ENCODE measurements at places on chromosomes 12 and 14.

GRCh38 chr12:44299524-44299923, 463.6 kb downstream of the TMEM117 start:
- no peak for DNase-seq

DNA sequence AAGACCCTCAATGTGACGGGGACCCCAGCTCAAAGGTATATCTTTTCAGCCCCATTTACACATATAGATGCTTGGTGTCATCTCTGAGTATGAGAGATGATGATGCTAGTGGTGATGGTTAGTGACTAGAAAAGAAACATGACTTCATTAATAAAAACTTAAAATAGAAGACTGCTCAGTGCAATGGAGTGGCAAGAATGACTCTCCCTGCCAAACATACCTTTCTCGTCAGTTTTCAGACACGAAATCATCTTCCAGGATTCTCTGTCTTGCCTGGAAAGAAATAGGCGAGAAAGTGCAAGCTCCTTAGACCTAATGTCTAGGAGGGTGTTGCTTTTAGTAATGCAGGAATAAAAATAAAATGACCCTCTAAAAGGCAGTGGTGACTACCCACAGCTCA, 71.7 kb downstream of the TPH2 start:
- no peak for DNase-seq

DNA sequence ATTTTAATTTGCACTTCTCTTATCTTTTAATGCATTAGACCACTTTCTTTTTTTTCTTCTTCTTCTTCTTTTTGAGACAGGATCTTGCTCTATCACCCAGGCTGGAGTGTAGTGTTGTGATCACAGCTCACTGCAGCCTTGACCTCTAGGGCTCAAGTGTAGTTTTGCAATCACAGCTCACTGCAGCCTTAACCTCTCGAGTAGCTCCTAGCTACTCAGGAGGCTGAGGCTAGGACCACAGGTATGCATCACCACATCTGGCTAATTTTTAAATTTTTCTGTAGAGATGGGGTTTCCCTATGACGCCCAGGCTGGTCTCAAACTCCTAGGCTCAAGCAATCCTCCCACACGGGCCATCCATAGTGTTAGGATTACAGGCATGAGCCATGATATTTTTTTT, 12.7 kb downstream of the TMED8 start:
- no peak for DNase-seq

GRCh38 chr14:84128050-84128449, 1401.9 kb upstream of the FLRT2 start:
- no peak for DNase-seq

DNA sequence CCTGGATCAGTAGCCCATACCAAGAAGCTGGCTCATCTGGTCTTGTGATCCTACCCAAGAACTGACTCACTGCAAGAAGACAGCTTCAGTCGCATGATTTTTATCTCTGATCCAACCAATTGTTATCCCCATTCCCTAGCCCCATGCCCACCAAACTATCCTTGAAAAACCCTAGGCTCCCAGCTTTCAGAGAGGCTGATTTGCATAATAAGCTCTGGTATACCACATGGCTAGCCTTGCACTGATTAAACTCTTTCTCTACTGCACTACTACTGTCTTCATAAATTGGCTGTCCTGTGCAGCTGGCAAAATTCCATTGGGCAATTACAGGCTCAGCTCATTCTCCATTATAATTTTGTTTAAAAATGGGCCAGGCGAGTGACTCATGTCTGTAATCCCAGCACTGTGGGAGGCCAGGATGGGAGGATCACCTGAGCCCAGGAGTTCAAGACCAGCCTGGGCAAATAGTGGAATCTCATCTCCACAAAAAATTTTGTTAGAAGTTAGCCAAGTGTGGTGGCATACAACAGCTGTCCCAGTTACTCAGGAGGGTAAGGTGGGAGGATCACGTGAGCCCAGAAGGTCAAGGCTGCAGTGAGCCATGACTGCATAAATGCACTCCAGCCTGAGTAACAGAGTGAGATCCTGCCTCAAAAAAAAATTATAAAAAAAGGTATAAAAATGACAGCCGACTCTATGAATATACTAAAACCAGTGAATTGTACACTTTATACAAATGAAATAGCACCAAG, 76.7 kb upstream of the EIF5 start:
- DNase-seq: no peak

- DNase-seq: no peak
These were observed 5.2 kb downstream of the IRF2BPL start for GRCh38 chr14:77023001-77023996.

- DNase-seq: no peak
These were observed 17.7 kb upstream of the ITPK1 start for GRCh38 chr14:93133464-93133863.

- no peak for DNase-seq
These were observed at the start of gene HOXC13 for GRCh38 chr12:53938326-53939140. Gene HOXC13 (plus strand): TSS chr12:53938831. CDS start chr12:53938907, 76 bp downstream.

DNA sequence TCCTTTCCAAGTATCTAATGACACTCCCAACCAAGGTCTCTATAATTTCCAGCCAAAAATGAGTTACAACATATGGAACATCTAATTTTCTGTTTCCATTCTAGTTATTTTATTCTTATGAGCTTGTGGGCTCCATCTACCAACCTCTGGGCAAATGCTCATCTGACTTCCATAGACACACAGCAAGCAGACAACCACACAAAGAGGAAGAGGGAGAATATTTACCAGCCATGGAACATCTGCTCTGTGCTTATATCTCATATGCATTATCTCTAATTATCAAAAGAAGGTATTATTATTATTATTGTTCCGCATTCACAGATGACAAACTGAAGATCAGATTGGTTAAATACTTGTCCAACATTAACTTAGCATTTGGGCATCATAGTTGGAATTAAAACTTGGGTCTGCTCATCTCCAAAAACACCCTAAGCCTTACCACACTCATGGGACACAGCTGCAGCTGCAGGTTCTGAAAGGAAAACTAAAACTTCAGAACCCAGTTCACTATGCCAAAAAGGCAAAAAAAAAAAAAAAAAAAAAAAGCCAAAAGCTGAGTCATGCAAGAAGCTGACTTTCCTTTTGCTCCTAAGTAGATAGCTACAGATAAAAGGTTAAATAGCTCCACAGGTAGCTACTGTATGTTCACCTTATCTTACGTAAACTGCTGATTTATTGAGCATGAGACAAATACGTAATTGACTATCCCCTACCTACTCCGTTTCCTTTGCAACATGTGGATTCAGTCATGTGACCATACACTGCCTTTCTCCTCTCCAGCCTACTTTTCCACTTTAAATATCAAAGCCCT, 23.6 kb upstream of the TCL1B start:
- no peak for DNase-seq

DNA sequence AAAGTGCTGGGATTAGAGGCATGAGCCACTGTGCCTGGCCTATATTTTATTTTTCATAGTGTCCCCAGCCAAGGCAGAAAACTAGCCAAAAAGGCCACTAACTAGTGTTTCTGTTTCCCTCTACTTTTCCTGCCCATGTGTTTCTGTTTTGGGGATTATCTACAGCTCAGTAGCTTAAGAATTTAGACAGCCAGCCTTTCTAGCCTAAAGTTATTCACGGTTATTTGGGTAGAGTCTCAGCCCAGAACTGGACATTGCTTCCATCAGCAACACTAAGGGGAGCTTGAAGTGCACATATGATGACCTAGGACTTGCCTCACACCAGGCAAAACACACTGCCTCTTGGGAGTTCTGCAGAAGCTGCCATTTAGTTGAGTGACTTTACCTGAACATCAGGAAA, 17.9 kb downstream of the PROX2 start:
- DNase-seq: no peak

DNA sequence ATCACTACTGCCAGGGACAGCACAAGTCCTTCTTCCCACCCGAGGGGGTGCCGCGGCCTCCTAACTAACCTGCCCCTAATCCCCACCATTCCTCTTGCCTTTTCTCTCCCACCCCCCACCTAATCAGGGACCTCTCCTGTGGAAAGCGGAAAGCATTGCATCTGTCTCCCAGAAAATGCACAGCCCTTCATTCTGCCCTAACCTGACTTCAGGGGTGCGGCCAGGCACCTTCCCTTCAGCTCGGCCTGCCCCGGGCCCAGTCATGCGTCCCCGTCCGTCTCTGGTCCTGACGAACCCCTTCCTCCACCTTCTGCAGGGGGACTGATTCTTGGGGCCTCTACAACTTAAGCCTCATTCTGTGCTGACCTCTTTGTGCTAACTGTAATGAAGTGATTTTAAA, 43.9 kb upstream of the TRAF3 start:
- DNase-seq: no peak

GRCh38 chr12:110844131-110844530, 2.7 kb upstream of the CCDC63 start:
- no peak for DNase-seq

GRCh38 chr12:45260104-45260815, 44.4 kb downstream of the ANO6 start:
- DNase-seq: no peak

DNA sequence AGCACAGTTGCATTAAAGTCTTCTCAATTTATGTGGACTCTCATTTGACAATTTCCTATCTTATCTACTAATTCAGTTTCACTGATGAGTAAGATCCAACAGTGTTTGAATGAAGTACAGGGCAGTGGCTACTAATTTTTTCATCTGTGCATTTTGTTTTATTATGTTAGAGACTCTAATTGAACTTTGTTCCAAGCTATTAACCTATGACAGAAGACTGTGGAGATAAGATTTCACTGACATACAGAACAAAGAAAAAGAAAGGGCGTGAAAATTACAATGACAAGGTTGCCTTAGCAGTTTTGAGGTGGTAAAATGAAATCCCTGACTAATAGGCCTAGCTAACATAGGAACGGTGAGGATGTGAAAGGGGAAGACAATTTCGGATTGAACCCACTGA, 153.2 kb upstream of the SOX5 start:
- DNase-seq: no peak
